ENCODE measurements at places on chromosomes 13 and 19.

- no peak for DNase-seq
Observed at GRCh38 chr19:39850892-39851291, 4.7 kb upstream of the FBL start.

GRCh38 chr13:41364043-41364442 lies 53.0 kb downstream of the NAA16 start:
- DNase-seq: no peak

DNA sequence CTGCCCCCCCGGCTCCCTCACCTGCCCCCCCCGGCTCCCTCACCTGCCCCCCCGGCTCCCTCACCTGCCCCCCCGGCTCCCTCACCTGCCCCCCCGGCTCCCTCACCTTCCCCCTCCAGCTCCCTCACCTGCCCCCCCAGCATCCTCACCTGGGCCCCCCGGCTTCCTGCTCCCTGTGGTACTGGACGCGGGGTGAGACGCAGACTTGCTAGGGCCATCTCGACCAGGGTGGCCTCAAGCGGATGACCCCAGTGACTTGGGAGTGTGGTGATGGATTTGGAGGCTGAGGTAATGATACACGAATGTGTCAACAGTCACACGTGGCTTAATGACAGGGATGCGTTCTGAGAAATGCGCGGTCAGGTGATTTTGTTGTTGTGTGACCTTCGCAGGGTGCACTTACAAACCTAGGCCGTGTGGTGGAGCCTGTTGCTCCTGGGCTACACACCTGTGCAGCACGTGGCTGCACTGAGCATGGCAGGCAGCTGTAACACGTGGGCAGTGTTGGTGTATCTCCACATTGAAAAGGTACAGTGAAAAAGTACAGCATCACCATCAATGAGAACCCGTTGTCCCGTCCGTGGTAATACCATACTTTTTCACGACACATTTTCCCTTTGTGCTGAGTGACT lies 197.8 kb downstream of the TEX29 start:
- DNase-seq: no peak

DNA sequence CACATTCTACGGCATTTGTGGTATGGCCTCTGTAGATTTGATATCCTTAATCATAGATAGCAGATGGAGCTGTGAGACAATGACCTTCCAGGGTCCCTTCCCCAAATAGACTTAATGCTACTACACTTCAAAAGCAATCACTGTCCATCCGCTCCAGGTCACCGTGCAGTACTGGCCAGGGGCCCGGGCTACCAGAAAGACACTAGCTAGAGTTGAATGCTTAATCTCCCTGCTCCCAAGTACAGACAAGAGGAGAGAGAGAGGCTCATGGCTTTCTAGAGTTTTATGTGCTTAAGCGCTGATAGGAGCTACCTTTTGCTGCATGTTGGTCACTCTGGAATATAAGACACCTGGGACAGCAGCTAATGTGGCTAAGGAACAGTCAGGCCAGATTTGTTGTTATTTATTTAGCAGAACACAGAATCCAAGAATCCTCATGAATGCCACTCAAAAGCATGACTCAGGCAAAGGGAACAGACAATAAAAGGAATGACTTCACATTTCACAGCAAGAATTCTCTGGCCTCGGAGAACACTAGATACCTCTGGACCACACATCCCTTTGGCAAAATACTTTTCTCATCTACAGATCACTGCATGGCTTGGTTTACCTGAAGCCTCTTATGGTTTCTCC lies 165.0 kb downstream of the LACC1 start:
- no peak for DNase-seq

- no peak for DNase-seq
Observed at GRCh38 chr19:42113641-42114348, 18.5 kb downstream of the POU2F2 start.

DNA sequence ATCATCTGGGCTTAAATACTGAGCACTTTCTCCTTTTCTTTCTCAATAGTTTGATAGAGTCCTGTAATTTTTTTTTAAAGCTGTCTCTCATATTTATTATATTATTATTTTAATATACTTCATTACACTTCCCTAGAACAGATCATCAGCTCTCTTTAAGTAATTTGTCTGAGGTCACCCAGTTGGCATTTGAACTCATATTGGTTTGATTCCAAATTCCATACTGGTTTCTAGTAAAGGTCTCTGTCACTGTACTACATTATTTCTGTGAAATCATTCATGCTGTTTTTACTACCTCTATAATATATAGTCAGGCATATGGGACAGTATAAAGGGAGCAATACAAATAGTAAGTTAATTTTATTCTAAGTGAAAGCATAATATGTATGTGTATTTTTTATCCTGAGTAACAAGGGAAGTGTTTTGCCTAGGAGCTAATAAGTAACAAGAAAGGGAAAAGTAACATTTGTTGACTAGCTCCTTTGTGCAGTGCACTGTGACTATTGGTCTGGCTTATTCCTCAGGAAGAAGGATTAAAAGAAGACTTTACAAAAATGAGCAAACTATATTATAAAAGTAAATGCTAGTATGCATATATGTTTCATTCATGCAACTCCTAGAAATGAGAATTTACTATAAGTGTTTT lies 14.3 kb downstream of the LPAR6 start:
- DNase-seq: no peak

DNA sequence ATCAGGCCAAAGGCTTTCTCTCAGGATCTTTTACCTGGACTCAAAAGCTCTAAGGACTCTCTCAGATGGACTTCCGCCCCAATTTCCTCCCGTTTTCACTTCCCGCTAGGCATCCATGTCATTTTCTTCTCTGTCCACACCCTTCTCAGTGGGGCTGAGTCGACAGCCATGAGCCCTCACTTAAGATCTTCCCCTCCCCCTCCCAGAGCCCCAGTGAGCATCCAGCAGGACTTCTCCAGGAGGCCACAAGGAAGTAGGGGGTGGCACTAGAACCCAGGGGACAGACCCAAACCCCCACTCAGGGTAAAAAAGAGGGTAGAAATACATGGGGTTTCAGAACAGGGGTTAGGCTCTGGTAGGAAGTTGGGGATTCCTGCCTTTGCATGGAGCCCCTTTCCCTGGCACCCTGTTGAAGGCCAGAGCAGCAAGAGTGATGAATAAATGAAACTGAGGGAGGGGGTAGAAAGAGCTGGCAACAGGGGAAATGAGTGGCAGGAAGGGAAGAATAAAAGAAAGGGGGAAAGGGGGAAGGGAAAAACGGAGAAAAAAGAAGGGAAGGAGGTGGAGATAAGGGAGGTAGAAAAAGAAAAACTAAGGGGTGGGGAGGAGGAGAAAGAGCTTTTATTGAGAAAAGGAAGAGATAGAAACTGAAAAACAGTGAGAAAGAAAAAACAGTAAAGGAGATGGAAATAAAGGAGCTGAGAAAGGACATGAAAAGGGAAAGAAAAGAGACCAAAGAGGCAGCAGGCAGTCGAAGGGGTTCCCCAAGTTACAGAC lies 42.3 kb downstream of the DEDD2 start:
- no peak for DNase-seq

DNA sequence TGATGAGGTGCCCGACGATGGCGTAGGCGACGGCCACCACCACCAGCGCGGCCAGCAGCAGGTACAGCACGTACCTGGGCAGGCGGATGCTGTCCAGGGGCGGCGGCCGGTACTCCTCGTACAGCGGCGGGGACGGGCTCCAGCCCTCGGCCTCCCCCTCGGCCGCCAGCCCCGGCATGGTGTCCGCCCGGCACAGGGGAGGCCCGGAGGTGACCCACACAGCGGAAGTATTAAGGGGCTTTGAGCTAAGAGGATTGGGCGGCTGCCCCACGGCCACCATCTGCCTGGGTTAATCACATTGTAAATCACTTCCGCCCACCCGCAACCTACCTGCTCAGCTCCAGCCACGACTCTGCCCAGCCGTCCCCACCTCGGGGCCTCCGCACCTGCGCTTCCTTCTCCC lies at the start of gene SMIM44:
Gene SMIM44, minus strand, starts transcription at position 216 of the 403 bp plus-strand sequence. Its CDS starts 38 bp downstream, at position 178.
- no peak for DNase-seq

DNA sequence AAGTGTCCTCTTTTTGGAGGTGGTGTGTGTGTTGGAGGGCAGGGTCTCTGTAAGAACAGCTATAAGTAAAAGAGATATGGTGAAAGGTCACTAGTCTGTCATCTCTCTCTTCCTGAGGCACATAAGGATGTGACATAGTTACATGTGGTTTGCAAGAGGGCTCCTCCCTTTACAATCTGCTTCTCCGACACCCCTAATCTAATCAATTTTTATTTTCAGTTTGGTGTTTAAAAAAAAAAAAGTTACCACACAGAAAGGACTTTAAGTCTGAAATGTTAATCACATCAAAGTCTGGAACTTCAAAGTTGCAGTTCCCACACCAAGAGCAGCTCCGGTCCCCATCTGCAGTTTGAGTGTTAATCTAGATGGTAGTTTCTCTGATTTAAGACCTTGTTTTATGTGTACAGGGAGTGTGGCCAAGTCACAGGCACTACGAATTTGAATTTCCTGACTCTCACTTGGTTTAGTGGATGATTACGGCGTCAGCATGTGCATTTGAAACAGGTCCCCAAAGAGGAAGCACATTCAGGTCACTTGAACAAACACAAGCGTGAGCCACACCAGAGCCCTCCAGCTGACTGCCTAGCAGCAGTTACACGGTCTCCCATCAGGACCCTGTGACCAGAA lies 53.1 kb downstream of the FOXO1 start:
- DNase-seq: no peak

DNA sequence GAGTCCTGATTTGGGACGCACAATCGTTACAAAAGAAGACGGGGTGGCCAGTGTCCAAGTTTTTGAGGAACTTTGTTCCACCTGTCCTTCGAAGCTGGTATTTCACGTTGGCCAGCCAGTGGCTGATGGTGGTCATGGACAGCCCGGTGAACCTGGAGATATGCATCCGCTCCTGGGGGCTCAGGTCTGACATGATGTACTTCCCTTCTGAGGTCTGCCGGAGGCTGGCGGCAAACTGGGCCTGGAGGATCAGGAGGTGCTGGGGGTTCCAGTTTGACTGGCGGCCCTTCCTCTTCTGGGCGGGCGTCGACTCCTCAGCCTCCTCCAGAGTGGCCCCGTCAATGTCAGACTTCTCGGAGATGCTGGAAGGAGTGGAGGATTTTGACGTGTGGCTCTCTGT lies 72.4 kb downstream of the TSHZ3 start:
- no peak for DNase-seq

- DNase-seq: no peak
Observed at GRCh38 chr13:111874981-111875380, 192.0 kb upstream of the SOX1 start.

DNA sequence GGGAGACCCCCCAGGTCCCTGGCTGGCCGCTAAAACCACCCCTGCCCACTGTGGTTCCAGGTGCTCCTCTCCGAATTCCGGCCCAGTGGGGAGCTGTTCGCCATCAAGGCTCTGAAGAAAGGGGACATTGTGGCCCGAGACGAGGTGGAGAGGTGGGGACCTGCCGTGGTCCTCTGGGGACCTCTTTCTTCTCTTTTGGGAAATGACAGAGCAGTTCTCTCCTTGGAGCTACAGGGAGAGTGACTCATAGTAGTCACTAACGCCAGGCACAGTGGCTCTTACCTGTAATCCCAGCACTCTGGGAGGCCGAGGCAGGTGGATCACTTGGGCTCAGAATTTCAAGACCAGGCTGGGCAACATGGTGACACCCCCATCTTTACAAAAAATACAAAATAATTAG lies 7.3 kb downstream of the PTGER1 start:
- DNase-seq: no peak

- DNase-seq: no peak
Observed at GRCh38 chr13:73416093-73416492, 357.3 kb downstream of the KLF5 start.

DNA sequence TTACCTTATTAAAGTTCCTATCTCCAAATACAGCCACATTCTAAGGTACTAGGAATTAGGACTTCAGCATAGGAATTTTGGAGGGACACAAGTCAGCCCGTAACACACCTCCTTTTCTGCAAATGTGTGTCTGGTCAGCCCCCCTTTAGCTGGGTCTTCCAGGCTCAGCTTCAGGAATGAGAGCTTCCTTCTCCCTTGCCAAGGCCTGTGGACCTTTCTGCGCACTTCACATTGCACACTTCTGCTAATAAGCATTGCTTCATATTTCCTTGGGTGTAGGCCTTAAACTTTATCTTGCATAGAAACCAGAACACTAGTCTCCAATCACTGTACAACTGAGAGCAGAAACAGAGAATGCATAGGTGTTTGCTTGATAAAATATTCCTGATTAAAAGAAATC lies 4.5 kb upstream of the STK24 start:
- no peak for DNase-seq

- DNase-seq: no peak
Observed at GRCh38 chr19:20453425-20453935, 112.1 kb downstream of the ZNF737 start.

GRCh38 chr13:23159205-23159759 lies 21.5 kb upstream of the SGCG start:
- DNase-seq: no peak

DNA sequence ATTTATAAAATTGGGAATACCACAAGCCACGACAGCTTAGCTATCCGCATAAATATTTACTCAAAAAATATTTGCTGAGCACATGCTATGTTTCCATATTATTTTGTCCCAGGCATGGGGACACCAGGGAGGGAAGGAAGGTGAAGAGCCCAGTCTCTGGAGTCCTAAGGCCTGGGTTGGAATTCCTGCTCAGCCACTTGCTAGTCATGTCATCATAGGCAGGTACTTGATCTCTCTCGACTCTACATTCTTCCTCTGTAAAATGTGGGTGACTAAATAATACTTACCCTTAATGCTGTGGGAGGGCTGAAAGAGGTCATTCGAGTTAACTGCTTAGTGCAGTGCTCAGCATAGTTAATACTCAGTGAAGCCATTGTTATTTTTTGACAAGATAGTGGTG lies 4.3 kb upstream of the RNASEH2B start:
- DNase-seq: no peak

GRCh38 chr19:27892500-27892899 lies 1320.5 kb downstream of the UQCRFS1 start:
- no peak for DNase-seq

- DNase-seq: no peak
Observed at GRCh38 chr19:33311326-33311682, 9.0 kb upstream of the CEBPA start.

DNA sequence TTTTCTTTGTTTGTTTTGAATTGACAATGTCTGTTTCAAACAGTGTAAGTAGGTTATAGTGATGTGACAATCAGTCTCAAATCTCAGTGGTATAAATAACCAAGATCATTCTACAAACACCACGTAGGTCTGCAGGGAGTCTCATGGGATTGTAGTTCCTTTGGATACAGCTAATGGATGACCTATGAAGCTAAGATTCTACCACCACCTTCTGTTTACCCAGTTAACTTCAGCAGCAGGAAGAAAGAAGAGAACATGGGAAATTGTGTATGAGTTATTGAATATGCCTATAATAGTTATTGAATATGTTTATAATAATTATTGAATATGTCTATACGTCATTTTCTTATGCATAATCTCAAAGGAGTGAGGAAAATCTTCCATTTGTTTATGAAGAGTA lies 63.9 kb upstream of the SLITRK5 start:
- DNase-seq: no peak
